ENCODE measurements at places on chromosomes 13 and 19.
A peak's percentile ranks its signal among the peaks of the same experiment; 100 is the strongest.

- H3K4me1 ChIP-seq = no peaks in the 10 kb centered on the region
- no peak overlapping the region for H3K4me3 ChIP-seq
- DNase-seq = no peak
- H3K27me3 ChIP-seq = no peaks in the 10 kb centered on the region
Observed at GRCh38 chr19:1647501-1648458, 4.6 kb downstream of the TCF3 start.

DNA sequence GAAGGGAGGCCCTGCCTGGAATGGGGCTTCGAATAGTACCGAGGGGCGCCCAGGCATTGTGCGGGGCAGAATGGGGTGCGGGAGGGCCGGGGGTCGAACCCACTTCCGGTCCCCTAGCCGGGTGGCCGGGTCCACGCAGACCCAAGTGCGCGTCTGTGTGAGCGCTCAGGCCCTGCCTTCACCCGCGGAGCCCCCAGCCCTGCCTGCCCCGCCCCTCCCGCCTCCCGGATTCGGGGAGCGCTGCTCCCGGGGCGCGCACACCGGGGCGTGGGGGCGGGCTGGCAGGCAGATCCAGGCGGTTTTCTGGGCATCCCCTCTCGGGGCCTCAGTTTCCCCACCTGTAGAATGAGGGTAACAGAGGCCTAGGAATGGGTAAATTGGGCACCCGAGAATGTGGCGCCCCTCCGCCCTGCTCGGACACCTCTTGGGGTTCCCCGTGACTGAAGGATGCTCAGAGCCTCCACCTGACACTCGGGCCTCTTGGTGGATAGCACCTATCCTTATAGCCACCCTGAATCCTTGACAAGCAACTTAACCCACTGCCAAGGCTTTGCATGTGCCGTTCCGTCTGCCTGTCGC, 682 bp downstream of the PIK3R2 start:
- no peaks in the 10 kb centered on the region for H3K36me3 ChIP-seq
- peak; percentile 67 for DNase-seq
- peak overlapping the region; percentile 68 for H3K4me3 ChIP-seq
- H3K4me1 ChIP-seq = peaks cover 7% of the 10 kb centered on the region
- H3K27ac ChIP-seq = peak overlapping the region; percentile 96

GRCh38 chr19:45115809-45116615, 23.0 kb downstream of the PPP1R37 start:
- H3K27ac ChIP-seq = no peak overlapping the region
- no peaks in the 10 kb centered on the region for H3K27me3 ChIP-seq
- H3K4me1 ChIP-seq = peaks cover 7% of the 10 kb centered on the region
- DNase-seq = no peak
- H3K4me3 ChIP-seq = no peak overlapping the region
- H3K36me3 ChIP-seq = no peaks in the 10 kb centered on the region

DNA sequence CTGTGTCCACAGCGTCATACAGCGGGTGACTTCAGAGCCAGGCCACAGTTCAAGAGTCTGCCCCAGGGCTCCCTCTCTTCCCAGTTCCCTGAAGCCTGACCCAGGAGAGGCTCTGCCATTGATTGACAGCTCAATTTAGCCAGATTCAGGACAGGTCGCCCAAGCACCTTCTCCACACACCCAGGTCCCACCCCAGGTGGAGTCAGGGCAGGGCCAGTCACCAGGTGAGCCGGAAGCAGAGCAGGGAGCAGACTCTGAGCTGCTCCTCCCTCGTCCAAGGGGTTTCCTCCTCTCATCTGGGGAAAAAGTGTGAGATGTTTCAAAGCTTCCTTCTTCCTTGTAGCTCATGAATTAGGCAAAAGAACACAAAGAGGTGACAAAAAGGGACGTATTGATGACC, 5.6 kb downstream of the CEACAM7 start:
- H3K36me3 ChIP-seq = no peaks in the 10 kb centered on the region
- H3K27me3 ChIP-seq = no peaks in the 10 kb centered on the region
- no peaks in the 10 kb centered on the region for H3K4me1 ChIP-seq
- no peak overlapping the region for H3K4me3 ChIP-seq
- no peak for DNase-seq

DNA sequence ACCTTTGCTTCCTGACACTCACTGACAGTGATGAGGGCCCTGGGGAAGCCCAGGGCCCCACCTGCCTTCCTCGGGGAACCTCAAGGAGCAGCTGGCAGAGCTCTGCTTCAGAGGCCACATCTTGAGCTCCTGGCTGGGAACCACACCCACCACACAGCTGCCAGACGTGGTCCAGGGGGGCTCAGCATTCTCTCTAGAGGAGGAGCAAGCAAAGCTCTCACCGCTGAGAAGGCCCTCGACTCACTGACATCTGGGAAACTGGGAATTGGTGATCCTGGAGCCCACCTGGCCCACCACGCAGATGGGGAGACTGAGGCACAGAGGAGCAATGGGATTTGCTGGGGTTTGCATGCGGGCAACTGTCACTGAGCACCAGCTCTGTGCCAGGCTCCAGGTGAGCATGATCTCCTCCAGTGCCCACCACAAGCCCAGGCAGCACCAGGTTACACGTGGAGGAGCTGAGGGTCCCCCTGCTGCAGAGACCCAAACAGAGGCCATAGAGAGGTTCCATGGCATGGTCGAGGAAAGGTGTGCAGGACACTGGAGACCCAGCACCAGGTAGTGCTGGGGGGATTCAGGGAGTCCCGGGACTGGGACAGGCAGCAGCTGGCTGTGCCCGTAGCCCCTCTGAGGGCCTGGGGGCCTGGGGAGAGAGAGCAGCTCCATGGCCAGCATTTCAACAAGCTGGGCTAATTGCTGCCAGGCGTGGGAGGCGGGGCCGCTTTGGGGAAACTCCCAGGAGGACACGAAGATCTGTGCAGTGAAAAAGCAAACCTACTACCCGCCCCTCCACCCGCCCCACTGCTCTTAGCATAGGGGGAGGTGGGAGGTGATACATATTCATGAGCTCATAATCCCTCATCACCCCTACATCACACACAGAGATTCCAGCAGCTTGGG, 33.4 kb downstream of the PEPD start:
- H3K4me1 ChIP-seq = no peaks in the 10 kb centered on the region
- peak; percentile 34 for DNase-seq
- H3K36me3 ChIP-seq = peaks cover 55% of the 10 kb centered on the region
- H3K4me3 ChIP-seq = no peak overlapping the region

DNA sequence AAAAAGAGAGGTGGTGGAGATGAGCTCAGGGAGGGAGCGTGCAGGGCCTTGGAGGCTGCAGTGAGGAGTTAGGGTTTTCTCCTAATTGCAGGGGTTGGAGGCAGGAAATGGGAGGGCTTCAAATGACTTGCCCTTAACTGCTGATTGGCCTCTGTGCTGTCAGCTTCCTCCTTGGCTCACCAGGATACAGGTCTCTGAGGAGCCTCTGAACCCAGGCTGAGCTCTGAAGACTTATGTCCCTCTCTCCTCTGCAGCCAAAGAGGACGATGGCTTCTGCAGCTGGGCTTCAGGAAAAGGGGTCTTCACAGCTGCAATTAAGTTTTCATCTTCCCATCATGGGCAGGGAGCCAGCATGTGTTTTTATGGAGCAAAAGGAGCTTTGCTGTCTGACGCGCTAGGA, 6.7 kb upstream of the RANBP3 start:
- no peak overlapping the region for H3K27ac ChIP-seq
- no peaks in the 10 kb centered on the region for H3K4me1 ChIP-seq
- no peak overlapping the region for H3K4me3 ChIP-seq
- H3K27me3 ChIP-seq = no peaks in the 10 kb centered on the region
- no peaks in the 10 kb centered on the region for H3K36me3 ChIP-seq

All from Peyer's patch (tissue), 4 donors.